ENCODE measurements at places on chromosomes 2 and 18.

- no peak for DNase-seq
Observed at GRCh38 chr18:29874519-29875098, 1167.9 kb downstream of the DSC3 start.

DNA sequence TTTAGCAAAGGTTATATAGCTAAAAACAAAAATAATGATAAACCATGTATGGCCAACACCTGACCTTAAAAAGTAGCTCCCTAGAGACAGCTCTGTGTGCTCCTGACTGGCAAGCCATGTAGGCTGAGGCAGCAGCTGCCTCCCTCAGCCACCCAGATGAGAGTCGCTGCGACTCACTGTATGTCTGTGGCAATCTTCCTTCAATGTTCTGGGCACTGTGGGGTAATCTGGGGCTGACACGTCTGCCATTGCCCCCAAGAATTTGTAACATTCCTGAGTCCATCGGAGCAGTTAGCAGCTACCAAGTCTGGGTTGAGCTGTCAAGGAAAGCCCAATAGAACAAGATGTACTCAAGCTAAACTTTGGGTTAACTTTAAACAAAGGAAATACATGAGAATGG lies 106.4 kb upstream of the DAPL1 start:
- no peak for DNase-seq

DNA sequence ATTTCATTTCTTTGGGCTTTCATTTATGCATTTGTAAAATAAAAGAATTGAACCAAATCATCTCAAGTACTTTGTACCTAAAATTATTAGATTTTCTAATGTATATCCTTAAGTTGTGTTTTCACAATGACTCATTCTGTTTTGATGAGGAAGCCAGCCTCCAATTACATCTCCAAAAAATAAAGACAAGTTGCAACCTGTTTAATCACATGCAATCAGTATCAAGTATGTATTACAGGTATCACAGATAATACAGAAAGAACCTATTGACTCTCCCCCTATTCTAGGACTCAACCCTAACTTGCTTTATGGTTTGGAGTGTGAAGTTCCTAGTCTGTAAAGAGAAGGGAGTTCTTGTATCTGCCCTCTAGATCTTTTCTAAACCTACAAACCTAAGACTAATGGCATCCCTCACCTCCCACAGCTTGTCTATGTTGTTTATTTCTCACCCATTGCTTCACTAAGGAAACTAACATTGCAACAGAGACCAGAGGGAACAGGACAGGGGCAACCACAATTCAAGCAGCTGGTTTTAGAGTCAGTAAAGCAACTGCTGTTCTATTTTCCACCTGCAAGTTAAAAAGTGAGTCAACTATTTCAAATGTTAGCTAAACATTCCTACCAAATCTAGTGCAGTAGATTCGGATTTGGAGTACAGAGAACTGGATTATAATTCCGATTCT lies 141.1 kb upstream of the ETAA1 start:
- no peak for DNase-seq

DNA sequence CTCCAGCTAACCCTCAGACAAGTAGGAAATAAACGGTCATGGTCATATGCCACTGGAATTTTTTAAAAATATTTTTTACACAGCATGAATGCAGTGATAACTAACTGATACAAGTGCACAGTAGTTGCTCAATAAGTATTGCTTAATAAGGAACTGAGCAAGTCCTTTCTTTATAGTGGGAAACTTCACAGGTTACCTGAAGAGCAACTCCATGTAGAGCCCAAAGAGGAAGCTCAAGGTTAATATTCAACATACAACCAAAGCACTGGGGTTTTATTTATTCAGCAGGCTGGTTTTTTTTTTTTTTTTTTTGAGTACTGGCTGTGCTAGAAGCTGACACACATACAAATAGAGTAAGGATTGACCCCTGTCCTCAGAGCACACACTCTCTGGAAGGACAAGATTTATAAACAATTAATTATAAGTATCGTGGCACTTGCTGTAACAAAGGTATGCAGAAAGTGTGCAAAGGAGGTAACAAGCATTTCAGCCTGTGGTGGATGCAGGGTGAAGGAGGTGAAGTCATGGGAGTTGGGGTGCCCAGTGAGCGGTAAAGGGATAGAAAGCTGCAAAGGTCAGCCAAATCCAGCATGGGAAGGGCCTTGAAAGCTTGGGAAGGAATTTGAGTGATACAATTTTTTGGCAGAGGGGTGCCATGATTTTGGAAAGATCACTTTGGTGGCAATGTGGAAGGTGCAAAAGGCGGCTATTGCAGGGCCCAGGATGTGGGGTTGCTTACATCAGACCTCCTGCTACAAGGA lies 52.7 kb downstream of the ATOH8 start:
- no peak for DNase-seq

DNA sequence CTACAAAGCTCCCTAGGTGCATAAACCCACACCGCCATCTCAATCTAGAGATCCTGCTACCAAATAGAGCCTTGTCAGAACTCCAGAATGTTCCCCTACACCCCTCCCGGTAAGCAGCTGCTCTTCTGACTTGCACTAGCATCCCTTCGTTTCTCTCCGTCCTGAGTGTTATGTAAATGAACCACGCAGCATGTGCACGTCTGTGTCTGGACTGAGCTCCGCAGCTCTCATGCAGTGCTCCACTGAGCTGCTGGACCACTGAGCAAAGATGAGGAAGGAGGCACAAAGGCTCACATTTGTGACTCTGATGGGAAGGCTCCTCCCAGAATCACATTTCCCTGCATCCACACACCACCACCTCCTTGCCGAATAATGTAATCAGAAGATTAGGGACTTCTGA lies 203.6 kb downstream of the MYT1L start:
- no peak for DNase-seq

DNA sequence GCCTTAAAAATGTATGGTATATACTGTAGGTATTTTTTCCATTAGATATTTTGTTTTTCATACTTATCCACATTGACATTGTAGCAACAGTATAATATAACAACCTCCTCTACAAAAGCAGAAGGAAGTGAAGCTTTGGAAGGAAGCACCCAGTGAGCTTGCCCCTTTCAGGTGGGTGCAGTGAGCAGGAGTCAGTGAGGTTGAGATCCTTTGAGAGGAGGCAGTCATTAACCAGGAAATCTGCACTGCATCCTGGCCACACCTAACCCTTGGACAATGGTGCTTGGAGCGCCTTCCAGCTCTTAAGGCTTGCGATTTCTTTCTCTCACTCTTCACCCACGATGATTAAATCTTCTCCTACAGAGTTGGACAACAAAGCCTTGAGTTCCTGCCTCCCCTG lies 13.9 kb downstream of the IL37 start:
- no peak for DNase-seq
